SJSA1 (cell line): ENCODE measurements at places on chromosomes 4 and X.

DNA sequence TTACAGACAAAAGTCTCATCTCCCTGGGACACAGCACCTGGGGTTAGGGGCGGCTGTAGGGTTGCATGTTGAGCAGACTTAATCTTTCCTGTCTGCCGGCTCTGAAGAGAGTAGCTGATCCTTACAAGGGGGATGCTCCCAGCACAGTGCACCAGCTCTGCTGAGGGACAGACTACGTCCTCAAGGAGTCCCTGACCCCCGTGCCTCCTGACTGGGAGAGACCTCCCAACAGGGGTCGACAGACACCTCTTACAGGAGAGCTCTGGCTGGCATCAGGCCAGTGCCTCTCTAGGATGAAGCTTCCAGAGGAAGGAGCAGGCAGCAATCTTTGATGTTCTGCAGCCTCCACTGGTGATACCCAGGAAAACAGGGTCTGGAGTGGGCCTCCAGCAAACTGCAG lies 506.0 kb upstream of the FMR1 start:
- H3K36me3 ChIP-seq: no peaks in the 10 kb centered on the region
- no peak for DNase-seq
- no peak overlapping the region for H3K4me3 ChIP-seq

DNA sequence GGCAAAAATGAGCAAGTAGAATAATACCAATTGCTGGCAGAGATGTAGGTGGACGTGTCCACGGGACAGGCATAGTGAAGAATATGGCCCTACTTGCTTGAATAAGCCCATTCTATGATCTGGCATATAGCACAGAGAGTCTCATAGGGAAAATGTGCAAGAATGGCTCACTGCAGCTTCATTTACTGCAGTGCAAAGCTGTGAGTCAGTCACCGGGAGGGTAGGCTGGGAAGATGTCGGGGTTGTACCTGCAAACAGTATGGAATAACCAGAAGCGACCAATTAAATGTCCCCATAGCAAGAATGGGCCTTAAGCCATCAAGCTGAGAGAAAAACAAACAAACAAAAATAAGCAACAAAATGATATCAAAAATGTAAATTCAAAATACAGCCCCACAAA lies 74.3 kb downstream of the DHX15 start:
- no peak overlapping the region for H3K4me3 ChIP-seq
- no peaks in the 10 kb centered on the region for H3K4me1 ChIP-seq
- DNase-seq: no peak
- H3K36me3 ChIP-seq: no peaks in the 10 kb centered on the region

DNA sequence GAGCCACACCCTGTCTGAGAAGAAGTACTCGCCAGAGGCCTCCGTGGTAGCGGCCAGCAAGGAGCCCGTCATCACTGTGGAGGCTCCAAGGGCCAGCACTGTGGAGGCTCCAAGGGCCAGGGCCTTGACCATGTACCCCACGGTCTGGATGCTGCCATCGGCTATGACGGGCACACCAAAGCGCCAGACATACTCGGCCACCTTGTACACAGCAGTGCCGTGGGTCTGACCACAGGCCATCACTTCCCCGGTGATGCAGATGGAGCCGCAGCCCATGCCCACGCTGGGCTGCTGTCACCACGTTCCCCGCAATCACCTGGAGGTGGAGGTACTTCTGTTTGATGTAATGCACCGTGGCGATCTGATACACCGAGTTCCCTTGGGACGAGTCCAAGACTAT lies 377.7 kb upstream of the MAOA start:
- no peak overlapping the region for H3K27ac ChIP-seq
- H3K4me3 ChIP-seq: no peak overlapping the region

GRCh38 chr4:54475546-54475945 lies 182.2 kb upstream of the KIT start:
- no peaks in the 10 kb centered on the region for H3K4me1 ChIP-seq
- no peak for DNase-seq
- no peak overlapping the region for H3K4me3 ChIP-seq
- no peaks in the 10 kb centered on the region for H3K36me3 ChIP-seq
- H3K27me3 ChIP-seq: no peaks in the 10 kb centered on the region

DNA sequence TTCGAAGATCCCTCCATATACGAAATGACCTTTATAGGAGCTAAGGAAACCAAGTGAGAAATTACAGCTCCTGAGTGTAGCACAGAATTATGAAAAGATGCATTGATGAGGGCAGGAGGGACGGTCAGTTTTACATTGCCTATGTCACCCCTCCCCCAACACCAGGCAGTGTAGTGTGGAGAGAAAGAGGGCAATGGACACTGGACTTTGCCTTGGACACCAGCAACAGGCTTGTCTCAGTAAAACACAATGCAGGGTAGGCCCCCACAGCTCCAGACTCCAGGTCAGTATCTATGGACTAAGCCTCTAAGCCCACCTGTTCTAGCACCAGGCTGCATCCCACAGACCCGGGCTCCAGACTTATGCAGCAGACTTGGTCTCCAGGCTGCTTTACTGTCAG lies 16.5 kb downstream of the APOOL start:
- H3K4me1 ChIP-seq: no peaks in the 10 kb centered on the region
- no peaks in the 10 kb centered on the region for H3K27me3 ChIP-seq
- H3K27ac ChIP-seq: no peak overlapping the region
- no peak for DNase-seq

DNA sequence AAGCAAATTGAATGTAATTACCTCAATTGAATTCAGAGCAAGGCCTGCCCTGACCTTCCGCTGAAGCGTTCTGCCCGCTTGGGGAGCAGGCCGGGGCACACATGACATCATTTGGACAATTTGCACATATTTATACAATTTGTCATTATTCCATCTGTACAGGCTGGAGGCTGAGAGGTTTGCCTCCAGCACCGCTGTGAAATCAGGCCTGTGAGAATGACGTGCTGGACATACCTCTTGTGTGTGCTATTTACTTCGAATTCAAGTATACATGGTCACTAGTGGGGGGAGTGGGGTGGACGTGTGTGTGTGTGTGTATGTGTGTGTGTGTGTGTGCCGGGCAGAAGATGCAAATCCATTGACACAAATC lies 285.6 kb downstream of the SHOX start:
- no peaks in the 10 kb centered on the region for H3K36me3 ChIP-seq
- no peak for DNase-seq
- no peak overlapping the region for H3K27ac ChIP-seq
- H3K27me3 ChIP-seq: no peaks in the 10 kb centered on the region
- H3K4me3 ChIP-seq: no peak overlapping the region
- no peaks in the 10 kb centered on the region for H3K4me1 ChIP-seq

- H3K27me3 ChIP-seq: 0 out of 2 replicates have a peak, but pooled peaks cover 9% of the 10 kb centered on the region
- H3K27ac ChIP-seq: no peak overlapping the region
- DNase-seq: no peak
- H3K4me1 ChIP-seq: no peaks in the 10 kb centered on the region
These were observed 108.0 kb downstream of the ZNF330 start for GRCh38 chr4:141328560-141329173.

- no peaks in the 10 kb centered on the region for H3K36me3 ChIP-seq
- DNase-seq: peak; percentile 44
- H3K27me3 ChIP-seq: no peaks in the 10 kb centered on the region
- peaks cover 44% of the 10 kb centered on the region for H3K4me1 ChIP-seq
These were observed 291.5 kb upstream of the BOD1L1 start for GRCh38 chr4:13918991-13919441.

GRCh38 chr4:175616287-175616686 lies 195.8 kb downstream of the GPM6A start:
- H3K36me3 ChIP-seq: no peaks in the 10 kb centered on the region
- H3K27me3 ChIP-seq: no peaks in the 10 kb centered on the region
- DNase-seq: no peak
- no peak overlapping the region for H3K27ac ChIP-seq

GRCh38 chr4:181085557-181085956 lies 1157.6 kb upstream of the TENM3 start:
- H3K4me3 ChIP-seq: no peak overlapping the region
- no peak for DNase-seq
- H3K4me1 ChIP-seq: peaks cover 10% of the 10 kb centered on the region
- no peak overlapping the region for H3K27ac ChIP-seq
- no peaks in the 10 kb centered on the region for H3K36me3 ChIP-seq

- H3K4me1 ChIP-seq: peaks cover 29% of the 10 kb centered on the region
- no peak overlapping the region for H3K4me3 ChIP-seq
- H3K27ac ChIP-seq: 0 out of 2 replicates have a peak overlapping the region, but pooled peaks have one; percentile 21
These were observed 2.8 kb downstream of the CMC4 start for GRCh38 chrX:155068165-155068564.

GRCh38 chr4:47095884-47096283 lies 64.5 kb downstream of the GABRB1 start:
- no peaks in the 10 kb centered on the region for H3K27me3 ChIP-seq
- DNase-seq: no peak
- H3K36me3 ChIP-seq: no peaks in the 10 kb centered on the region
- H3K27ac ChIP-seq: no peak overlapping the region

- no peak overlapping the region for H3K27ac ChIP-seq
- H3K4me1 ChIP-seq: no peaks in the 10 kb centered on the region
- no peaks in the 10 kb centered on the region for H3K36me3 ChIP-seq
- no peak for DNase-seq
- no peaks in the 10 kb centered on the region for H3K27me3 ChIP-seq
- H3K4me3 ChIP-seq: no peak overlapping the region
These were observed 72.0 kb downstream of the LDB2 start for GRCh38 chr4:16826406-16826910.

DNA sequence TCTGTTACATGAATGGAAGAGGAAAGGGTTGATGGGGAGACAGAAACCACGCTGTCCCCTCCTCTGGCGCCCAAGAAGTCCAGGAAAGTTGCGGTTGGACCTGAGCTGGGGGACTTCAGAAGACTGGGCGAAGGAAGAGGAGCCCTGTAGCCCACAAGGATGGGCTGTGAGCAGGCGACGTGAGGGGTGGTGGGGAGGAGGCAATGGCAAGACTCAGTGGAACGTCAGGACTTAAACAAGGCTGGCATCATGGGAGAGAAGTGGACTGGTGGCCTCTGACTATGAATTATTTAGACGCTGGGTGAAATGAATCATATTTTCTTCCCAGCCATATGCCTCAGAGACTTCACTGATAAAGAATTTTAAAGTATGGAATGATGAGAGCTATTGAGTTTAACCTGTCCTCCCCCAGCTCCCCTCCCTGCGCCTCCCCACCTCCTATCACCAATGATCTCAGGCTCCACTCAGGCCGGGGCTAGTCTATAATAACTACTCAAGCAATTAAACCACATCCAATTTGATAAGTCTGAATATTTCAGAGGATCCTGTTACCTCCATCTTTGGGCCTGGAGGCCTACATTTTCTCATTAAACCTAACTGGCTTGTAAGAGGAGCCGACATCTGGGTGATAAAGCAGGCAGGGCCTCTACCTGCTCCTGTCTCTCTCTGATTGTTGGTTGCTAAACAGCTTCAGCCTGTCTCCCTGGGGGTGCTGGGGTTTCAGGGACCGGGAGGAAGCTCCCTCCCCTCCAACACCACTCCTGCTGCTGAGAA lies 63.6 kb downstream of the SMIM20 start:
- H3K27ac ChIP-seq: no peak overlapping the region
- no peaks in the 10 kb centered on the region for H3K27me3 ChIP-seq
- no peaks in the 10 kb centered on the region for H3K36me3 ChIP-seq

DNA sequence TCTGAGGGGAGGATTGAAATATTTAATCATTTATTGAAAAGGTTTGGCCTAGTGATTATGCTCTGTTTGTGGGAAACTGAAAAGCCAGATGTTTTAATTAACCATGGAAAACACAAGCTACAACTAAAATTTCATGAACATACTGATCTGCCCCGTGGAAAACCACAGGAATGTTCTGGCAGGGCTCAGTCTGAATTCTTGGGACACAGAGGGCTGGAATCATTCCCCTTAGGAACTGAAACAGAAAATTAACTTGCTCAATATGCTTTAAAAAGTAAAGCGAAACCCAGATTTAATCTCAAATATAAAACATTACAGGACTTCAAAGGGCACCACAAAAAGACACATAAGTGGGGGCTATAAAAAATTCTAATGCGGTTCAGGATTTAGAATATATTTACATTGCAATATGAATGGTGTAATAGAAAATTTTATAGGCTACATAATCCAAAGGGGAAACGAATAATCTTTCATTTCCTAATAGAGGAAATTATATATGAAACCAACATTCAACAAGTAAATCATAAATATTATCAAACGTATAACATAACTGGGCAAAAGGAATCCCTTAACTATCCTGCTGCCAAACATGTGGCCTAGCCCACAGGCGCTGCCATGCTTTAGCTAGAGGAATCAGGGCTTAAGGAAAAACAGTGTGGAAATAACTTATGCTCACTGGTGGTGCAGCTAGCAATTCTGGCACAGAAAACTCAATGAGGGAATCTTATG lies 70.9 kb downstream of the APBB2 start:
- no peak overlapping the region for H3K4me3 ChIP-seq
- peak; percentile 73 for DNase-seq
- no peaks in the 10 kb centered on the region for H3K36me3 ChIP-seq
- no peaks in the 10 kb centered on the region for H3K27me3 ChIP-seq
- peak overlapping the region; percentile 94 for H3K27ac ChIP-seq
- peaks cover 62% of the 10 kb centered on the region for H3K4me1 ChIP-seq
